ENCODE measurements at places on chromosomes 5 and 9.

- no peak for DNase-seq
Measured at GRCh38 chr5:17412760-17413671, 85.0 kb upstream of the TAF11L2 start.

DNA sequence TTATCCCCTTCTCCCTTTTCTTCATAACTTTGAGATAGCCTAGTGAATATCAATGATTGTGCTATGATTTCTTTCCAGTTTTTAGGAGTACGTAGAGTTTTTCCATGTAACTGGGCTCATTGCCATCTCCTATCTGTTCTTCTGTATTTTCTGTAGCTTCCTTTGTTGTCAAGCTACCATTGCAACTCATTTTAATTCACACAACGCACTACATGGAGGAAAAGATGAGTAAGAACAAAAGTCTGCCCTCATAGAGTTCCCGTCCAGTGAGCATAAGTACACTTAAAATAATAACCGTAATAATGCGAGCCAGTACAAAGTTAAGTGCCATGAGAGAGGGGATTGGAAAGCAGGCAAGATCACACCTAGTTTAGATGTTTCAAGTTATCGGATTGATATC, 177.7 kb downstream of the PAM start:
- DNase-seq: peak; percentile 30

DNA sequence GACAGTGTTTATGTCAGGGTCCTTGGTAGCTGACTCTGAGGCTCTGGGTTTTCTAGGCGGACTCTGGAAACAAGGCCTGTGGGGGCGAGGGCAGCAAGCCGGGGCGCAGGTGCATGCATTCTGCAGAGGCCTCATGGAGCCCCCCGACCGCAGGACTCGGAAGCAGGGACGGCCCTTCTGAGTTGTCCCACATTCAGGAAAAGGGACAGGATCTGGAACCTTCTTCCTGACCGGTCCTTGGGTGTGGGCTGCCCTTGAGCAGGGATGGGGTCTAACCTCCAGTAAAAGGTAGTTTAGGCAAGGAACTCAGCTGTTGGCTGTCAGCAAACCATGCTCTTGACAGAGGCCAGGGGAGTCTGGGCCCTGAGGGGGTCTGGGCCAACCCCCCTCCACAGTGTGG, 7.4 kb upstream of the COL5A1 start:
- no peak for DNase-seq

- DNase-seq: no peak
Measured at GRCh38 chr5:162289489-162289888, 221.9 kb downstream of the GABRG2 start.

GRCh38 chr5:122844136-122844909, 1.1 kb upstream of the SNX24 start:
- DNase-seq: peak; percentile 20

- DNase-seq: peak; percentile 50
Measured at GRCh38 chr9:81690251-81690851, 1.0 kb upstream of the TLE1 start.

- DNase-seq: no peak
Measured at GRCh38 chr9:89923174-89923573, 318.4 kb downstream of the GADD45G start.

DNA sequence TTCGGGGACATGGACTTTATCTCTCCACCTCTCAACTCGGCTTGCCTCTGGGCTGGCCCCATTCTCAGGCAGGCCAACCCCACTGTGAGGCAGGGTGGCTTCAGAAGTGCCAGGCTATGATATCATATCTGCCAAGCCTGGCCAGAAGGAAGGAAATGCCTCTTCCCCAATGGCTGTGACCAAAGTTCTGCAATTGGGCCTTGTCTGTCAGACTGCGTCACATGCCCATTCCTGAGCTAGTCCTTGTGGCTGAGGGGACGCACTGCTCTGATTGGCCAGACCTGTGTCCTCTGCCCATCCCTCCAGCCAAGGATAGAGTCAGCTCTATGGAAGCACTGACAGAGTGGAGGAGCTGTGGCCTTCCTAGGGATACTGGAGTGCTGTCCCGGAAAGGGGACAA, 11.9 kb downstream of the SMIM23 start:
- DNase-seq: no peak

DNA sequence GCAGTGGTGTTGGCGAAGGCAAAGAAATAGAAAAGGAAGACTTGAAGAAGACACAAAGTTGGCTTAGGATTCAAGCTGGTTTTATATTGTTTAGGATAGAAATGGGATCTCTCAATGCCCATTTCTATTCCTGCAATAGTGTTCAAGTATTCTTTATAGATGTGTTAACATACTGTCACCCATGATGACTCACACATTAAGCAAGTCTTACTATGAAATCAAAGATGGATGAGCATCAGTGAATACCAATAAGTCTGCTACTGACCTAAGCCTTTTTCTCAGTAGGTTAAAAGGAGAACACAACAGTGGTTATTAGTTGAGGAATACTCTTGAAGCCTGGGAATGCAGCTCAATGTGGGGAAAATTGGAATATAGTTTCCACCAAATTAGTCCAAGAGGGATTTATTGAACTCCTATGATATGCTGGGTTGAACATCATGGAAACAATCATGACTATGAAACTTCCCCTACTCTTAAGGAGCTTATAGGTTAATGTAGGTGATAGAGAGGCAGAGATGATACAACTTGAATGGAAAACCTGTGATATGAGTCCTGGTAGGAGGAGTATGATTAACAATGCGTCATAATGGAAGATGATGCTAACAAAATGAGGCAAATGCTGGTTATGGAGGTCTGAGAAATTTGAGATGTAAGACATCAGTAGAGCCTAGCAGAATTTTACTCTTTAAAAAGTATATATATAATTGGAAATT, 417.1 kb upstream of the DAP start:
- no peak for DNase-seq

DNA sequence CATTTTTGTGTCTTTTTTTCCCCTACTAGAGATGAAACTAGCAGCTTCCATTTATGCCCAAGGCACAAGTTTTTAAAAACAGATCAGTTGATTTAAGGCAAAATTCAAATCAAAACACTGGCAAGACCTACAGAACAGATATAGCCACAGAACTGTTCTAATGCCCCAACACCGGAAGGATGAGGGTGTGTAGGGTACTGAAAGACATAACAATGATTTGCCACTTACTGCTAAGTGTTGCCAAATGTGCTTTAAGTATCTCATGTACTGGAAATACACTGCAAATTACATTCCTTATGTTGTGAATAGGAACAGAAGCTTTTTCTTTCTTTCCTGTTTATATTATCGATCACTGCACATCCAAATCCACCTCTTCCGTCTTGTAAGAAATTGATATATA, 189.0 kb downstream of the CETN3 start:
- no peak for DNase-seq

GRCh38 chr9:115134941-115135340, 17.0 kb upstream of the TNC start:
- DNase-seq: no peak

GRCh38 chr5:135246923-135247795, 151.9 kb downstream of the MACROH2A1 start:
- peak; percentile 90 for DNase-seq

GRCh38 chr9:16048129-16048528, 495.3 kb downstream of the CCDC171 start:
- no peak for DNase-seq

GRCh38 chr9:74245866-74246497, 251.2 kb upstream of the RORB start:
- DNase-seq: no peak

DNA sequence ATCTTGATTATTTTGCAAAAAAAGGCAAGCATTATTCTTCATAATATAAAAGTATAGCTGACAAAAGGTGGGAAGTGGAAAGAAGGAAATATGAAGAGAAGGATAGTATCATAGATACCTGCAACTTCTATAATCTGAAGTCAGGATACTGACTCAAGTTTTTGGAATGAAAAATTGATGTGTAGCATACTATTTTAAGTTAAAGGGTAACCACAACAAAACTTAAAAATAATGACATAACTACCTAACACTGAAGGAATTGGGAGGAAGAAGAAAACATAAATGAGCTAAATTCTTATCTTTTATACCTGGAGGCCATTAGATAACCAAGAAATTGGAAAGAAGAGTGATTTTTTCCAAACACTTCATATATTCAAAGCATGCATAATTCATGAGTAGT, 51.8 kb upstream of the TLE1 start:
- DNase-seq: no peak

DNA sequence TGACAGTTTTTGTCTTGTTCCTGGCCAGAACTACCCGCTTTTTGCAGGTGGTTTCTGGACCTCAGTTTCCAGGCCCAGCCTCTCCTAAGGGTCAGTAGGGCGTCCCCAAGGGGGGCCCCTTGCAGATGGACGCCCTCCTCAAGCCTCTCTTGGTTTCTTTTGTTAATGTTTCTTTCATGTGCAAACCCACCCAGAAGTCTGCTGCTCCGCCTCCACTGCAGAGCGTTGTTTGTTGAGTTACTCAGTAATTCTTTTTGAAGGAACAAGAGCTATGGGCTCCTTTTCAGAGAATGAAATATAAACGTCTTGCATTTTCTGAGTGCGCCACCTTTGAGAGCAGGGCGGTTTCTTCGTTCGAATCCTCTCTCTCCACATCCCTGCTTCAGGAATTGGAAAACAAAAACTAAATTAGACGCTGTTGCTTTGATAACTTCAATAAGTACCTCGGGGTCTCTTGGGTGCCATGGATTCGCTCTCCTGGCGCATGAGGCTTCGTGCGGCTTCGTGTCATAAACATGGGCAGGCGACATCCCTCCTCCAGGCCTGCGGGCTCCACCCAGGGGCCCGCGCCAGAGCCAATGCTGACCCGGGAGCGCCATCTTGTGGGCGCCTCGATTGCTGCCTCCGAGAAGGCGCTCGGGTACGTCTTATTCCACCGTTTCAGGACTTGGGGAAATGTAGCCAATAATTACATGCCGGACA, 38.3 kb upstream of the CKMT2 start:
- DNase-seq: peak; percentile 83

- DNase-seq: no peak
Measured at GRCh38 chr5:8773046-8773615, 772.7 kb downstream of the SEMA5A start.

- no peak for DNase-seq
Measured at GRCh38 chr9:32260151-32260862, 124.1 kb upstream of the ACO1 start.

DNA sequence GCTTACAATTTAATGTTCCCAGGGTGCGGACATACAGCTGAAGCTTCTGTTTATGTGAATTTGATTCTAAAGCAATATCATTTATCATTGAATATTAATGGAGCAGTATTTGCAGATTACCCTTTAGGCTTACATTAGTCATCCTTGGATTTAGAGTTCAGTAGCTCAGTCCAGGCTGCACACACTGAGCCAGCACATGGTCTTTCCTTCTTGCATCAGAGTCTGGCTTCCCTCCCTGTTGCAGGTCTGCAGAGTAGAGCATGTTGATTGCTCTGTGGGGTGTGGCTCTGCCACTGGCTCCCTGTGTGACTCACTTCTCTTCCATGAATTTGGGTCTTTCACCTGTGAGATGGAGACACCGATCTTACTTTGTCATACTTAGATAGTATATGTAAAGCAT, 36.8 kb downstream of the NSG2 start:
- DNase-seq: no peak

- peak; percentile 17 for DNase-seq
Measured at GRCh38 chr5:143341807-143342570, 61.5 kb downstream of the NR3C1 start.

GRCh38 chr9:18799428-18799827, 233.6 kb downstream of the SAXO1 start:
- DNase-seq: no peak

- DNase-seq: no peak
Measured at GRCh38 chr9:70801181-70801829, 320.1 kb downstream of the TRPM3 start.

- DNase-seq: no peak
Measured at GRCh38 chr9:122336866-122337555, 33.8 kb upstream of the PTGS1 start.

- DNase-seq: peak; percentile 75
Measured at GRCh38 chr5:65037831-65038815, 269.4 kb downstream of the CWC27 start.

GRCh38 chr5:50576686-50577256, 89.7 kb upstream of the PARP8 start:
- DNase-seq: no peak

GRCh38 chr9:114759512-114760341, 46.1 kb downstream of the TNFSF15 start:
- no peak for DNase-seq

DNA sequence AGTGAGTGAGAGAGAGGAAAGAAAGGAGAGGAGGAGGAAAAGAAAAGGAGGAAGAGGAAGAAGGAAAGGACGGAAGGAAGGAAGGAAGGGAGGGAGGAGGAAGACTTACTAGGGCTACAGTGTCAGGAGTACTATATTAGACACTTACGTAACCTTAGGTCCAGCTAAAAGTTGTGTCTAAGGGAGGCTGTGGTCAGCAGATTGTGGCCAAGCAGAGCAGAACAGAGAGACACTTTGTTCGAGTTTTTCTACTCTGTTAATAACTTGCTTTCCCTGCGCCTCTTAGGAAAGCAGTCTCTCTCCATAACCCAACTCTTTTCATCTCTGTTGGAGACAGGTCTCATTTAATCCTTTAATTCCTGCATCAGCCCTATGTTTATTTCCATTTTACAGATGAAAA, 138.9 kb downstream of the KCNN2 start:
- DNase-seq: no peak

DNA sequence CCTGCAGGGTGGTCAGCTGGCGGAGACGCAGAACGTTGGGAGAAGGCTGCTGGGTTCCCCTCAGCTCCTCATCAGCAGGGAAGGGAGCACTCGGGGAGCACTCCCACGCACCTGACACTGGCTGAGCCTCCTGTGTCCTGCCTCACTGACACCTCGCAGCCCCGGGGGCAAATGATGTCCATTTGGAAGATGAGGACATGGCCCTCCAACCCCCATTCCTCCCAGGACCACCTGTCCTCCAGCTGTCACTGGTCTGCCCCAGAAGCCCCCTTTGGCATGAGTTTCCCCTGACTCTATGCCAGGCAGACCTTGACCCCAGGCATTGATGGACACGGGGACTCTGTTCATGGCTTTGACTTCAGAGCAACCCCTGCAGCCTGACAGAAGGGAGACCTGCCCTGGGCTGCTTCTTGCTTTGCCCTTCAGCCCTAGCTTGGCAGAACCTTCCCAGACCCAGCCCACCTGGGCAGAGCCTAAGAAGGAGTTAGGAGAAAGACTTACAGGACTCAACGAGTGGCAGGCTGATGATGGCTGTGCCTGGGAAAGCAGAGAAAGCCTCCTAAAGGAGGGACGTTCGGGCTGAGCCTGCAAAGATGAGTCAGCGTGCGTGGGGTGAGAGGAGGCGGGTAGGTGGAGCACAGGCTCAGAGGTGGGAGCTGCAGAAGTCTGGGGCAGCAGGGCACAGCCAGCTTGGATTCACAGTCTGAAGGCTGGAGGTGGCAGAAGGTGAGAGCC, 90.6 kb downstream of the LMX1B start:
- peak; percentile 26 for DNase-seq

DNA sequence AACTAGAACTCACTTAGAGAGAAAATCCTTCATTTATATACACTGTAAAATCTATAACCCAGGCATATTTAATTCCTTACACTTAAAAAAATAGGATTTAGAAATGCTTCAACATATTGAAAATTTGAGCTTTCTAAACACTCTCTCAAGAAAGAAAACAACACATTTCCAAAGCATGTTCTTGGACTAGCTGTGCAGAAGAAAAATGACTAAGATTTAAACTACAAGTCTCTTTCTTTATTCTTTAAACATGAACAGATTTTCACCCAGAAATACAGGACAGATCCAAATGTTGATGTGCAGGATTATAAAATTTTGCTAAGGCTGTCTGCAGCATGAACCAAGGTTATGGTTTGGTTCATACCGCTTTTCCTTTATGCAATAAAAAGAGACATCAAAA, 77.7 kb upstream of the TUSC1 start:
- no peak for DNase-seq

Measured in dermis blood vessel endothelial cell (primary cell).